NCI-H2081 treated with DMSO at 0.1 percent for 48 hours (cell line): ENCODE measurements at places on chromosomes 12 and 14.
A peak's percentile ranks its signal among the peaks of the same experiment; 100 is the strongest.

DNA sequence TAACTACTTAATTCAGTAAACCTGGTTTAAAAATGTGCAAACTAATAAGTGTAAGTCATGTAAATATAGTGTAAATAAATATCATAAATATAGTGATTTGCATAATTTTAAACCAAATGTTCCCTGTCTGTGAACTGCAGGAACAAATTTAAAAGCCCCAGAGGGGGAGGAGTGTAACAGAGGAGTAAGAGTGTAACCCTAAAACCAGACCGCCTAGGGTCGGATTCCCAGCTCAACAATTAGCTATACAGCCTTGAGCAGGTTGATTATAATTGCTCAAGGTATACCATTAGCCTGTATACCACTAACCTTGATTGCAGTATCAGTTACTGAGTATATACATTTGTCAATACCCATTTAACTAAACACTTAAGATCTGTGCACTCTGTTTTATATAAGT lies 218.4 kb downstream of the ADAMTS20 start:
- DNase-seq, result no peak

DNA sequence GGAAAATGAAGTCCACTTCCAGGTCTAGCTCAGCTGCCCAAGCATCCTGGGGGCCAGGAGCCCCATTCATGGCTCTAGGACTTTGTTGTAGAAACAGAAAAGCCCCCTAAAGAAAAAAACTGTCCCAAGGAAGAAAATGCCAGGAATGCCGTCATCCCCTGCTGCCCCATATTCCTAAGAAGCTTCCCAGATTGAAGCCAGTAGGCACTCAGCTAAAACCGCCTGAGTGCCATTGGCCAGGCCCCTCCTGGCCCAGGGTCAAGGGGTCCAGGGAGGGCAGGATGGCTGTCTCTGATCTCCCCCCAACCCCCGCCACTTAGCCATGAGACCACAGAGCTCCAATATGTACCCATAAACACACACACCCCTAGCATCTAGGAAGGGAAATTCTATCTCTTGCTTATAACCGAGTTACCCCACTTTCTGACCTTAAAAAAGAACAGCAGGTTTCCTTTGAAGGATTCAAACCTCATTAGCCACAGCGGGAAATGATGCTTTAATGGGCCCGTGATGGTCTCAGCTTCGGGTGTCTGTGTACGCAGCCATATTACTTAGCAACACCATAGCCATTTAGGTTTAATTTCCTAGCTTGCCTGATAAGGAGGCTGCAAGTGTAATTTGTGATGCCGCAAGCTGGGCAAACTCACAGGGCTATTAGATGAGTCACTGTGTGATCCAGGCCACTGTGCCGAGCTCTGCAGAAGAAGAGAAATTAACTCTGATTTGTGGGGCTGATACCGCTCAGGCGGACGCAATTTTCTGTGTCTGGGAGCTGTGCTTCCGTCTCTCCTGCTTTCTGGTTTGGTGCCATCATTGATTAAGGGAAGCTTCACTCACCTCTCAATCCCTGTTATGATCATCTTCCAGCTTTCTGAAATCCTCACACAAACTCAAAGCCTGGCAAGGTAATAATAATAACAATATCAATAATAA lies 84.2 kb downstream of the GCH1 start:
- peak; percentile 95 for DNase-seq

DNA sequence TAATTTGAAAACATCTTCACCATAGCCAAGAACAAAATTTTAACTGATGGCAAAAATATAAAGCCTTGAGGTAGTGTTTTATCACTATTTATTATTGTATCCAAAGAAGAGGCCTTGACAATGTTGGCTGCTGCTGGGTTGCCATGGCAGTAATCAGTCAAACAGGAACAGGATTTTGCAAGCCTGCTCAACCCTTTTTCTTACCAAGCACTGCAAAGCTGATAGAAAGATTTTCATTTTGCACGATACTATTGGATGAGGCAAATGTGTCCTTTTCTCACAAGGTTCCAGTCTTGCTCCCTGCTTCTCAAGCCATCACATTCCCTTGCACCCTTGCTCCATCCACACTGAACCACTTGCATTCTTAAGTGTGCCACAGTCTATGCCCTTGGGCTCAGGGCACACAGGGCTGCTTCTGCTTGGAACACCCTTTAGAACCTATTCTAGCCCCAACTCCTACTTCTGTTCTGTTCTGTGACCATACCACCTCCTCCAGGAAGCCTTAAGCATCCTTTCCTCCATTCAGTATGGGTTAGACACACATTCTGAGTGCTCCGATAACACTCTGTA lies 76.5 kb upstream of the AMIGO2 start:
- DNase-seq, result no peak

GRCh38 chr12:19457561-19457960 lies 18.3 kb downstream of the AEBP2 start:
- no peak for DNase-seq

DNA sequence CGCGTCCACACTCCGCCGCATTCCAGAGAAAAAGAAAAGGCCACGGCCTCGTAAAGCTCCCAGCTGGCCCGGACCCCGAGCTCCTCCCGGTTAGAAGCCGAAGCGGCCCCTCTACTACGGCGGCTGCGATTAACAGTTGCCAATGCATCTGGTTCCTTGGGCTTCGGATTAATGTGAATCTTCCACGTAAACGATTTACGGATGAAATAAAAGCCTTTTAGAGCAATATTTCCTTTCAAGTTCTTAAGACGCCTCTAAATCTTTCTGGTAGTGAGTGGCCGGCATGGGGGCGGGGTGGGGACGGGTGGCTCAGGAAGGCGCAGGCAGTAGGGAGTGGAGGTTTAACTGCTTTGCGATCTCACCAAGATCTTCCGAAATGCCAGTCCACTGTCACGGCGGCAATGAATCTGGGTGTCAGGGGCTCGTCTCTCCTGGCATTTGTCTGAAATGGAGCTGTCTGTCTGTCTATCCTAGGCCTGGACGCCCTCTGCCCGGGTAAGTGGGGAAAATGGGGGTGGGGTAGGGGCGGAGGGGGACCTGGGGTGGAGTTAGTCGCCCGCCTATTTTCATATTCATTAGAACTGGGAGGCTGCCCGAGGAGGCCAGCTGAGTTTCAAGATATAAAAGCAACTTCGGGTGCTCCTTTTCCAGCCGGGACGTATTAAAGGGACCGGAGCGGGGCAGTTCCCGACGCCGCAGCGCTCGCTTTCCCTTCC lies 413 bp upstream of the ALX1 start:
- DNase-seq, result no peak

DNA sequence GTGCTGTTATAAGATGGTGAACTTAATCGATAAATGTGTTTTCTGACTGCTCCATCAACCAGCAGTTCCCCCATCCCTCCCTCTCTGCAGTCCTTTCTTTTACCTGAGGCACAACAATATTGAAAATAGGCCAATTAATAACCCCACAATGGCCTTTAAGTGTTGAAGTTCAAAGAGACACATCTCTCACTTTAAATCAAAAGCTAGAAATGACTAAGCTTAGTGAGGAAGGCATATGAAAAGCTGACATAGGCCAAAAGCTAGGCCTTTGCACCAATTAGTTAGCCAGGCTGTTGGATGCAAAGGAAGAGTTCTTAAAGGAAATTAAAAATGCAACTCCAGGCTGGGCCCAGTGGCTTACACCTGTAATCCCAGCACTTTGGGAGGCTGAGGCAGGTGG lies 43.7 kb downstream of the SAV1 start:
- no peak for DNase-seq

- no peak for DNase-seq
Observed at GRCh38 chr12:25725931-25726330, 172.8 kb upstream of the LMNTD1 start.

GRCh38 chr14:64950889-64951288 lies 8.3 kb upstream of the GPX2 start:
- DNase-seq, result no peak

- DNase-seq, result no peak
Observed at GRCh38 chr14:23704890-23705289, 68.7 kb downstream of the DHRS2 start.

GRCh38 chr14:77219591-77219990 lies 38.0 kb downstream of the TMEM63C start:
- DNase-seq, result no peak

DNA sequence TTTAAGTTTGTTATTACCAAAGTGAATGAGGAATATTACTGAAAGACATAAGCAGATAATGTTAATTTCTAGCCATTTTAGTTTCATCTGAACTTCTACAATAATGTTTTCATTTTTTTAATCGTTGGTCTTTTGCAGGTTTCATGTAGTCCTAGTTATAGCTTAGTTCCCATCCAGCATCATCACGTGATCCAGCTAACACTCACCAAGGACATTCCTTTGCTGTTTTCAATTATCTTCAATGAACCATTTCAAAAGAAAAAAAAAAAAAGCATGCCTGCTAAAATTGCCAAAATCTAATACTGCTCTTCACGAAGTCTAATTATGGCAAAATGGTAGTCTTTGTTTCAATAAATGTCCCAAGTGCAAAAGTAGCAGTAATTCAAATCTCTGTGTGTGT lies 187.7 kb upstream of the ATXN7L3B start:
- no peak for DNase-seq

DNA sequence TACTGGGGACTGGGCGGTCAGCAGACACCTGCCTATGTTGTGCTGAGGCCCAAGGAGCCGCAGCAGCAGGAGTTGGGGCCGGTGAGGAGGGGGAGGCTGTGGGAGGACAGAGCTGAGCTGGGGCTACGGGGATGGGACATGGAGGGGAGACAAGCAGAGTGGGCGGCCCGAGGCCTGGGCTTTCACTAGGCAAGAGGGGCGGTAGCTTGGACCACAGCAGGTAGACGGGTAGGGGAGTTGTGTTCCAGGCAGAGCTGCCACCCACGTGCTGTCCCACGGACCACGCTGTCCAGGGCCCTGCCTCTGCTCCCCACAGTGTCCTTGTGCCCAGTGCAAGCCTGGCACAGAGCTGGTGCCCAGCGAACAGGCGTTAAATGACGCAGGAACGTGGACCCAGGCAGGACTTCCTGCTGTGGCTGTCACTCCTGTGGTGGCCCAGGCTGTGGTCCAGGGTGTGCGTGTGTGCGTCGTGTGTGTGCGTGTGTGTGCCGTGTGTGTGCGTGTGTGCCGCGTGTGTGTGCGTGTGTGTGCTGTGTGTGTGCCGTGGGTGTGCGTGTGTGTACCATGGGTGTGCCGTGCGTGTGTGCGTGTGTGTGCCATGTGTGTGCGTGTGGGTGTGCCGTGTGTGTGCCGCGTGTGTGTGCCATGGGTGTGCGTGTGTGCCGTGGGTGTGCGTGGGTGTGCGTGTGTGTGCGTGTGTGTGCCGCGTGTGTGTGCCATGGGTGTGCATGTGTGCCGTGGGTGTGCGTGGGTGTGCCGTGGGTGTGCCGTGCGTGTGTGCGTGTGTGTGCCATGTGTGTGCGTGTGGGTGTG lies 6.8 kb downstream of the CEP170B start:
- no peak for DNase-seq

GRCh38 chr14:89858089-89858488 lies 96.4 kb downstream of the EFCAB11 start:
- DNase-seq, result no peak
